ENCODE measurements at places on chromosomes 3 and 15.

DNA sequence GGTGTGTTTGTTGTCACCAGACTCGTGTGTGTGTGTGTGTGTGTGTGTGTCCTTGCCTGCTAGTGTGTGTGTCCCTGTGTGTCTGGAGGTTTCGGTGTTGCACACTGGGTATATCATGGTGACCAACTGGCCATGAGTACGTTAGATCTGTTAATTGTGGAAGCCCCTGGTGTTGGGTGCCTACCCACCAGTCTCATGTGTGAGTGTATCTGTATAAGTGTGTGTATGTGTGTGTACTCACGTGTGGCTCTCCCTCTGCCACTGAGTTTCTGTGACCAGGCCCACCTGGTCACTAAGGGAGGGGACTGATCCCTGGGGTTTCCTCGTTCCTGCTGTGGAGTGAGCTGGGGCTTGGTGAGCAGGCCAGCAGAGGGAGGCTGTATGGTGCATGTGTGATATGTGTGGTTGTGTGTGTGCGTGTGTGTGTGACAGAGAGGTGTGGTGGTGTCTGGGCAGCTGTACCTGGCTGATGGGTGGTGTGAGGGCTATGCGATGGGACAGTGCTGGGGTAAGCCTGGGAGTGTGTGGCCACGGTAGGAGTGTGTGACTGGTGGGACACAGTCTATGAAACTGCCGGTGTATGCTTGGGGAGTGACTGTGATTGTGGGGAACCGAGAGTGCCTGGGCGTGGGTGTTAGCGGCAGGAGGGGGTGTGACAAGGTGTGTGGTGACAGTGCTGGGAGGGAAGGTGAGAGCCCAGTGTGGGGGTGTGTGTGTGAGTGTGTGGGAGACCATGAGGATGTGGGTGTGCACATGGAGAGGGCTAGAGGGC, 1.8 kb downstream of the PRKCD start:
- DNase-seq: no peak

DNA sequence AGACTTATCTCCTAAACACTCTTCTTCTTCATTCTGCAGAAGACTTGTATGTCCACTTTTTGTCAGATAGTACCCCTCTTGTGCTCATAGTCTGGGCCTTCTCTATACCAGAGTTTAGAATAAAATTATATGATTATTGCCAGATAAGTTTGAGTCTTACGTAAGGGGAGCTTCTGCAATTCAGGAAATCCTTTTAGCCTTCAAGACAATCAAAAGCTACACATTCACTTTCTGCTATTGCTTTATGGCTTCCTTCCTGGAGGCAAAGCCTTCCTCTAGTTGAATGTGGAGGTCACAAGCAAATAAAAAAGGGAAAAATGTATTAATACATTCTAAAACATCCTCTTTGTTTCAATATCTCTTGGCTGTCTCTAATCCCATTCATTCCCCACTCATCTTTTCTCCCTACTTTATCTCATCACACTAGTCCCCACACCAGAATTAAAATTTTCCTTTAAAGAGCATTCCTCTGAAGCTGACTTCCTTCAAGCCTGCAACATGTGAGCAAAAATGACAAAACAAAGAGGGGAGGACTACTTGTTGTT, 186.8 kb downstream of the CPNE4 start:
- DNase-seq: no peak

- DNase-seq: no peak
Observed at GRCh38 chr3:68878322-68878721, 54.0 kb downstream of the TAFA4 start.

DNA sequence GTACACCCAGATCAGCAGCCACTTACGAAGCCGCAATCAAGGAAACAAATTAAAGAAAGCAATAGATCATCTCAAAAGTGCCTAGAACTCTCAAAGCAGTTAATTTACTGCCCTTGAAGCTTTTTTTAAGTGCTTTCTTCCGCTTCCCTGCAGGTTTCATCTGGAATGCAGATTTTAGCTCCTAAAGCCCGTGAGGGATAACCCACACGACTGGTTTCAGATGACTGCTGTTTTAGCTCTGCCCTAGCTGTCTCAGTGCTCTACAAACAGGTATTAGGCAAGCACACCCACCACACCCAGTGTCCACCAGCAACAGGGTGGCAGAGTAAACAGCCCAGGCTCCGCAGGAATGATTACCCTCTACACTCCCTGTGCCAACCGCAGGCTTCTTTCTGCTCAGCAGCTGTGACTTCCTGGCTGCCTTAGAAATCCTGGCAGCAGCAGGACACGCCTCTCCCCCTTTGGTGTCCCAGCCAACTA, 126.0 kb downstream of the FMN1 start:
- no peak for DNase-seq

GRCh38 chr15:91445695-91446228, 345.7 kb downstream of the SV2B start:
- no peak for DNase-seq

GRCh38 chr3:131174752-131175151, 148.1 kb downstream of the NEK11 start:
- no peak for DNase-seq

DNA sequence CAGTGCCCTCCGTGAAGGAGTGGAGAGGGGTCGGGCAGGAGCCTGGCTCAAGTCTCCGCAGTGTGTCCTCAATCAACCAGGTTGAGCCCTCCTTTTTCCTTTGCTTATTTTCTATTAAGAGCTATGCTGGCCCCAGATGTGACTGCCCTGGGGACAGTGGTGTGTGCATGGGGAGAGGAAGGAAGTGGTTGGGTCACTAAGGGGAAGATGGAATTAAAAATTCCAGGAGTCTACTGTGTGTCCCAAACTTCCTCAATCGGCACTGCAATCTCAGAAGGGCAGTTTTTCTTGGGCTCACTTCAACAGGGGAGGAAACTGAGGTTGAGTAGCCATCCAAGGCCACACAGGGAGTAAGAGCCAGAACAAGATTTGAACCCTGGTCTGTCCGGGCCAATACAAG, 13.7 kb upstream of the GRIP2 start:
- no peak for DNase-seq

GRCh38 chr3:11720917-11721411, 77.2 kb upstream of the VGLL4 start:
- DNase-seq: no peak

GRCh38 chr3:156323466-156323865, 203.1 kb downstream of the KCNAB1 start:
- DNase-seq: no peak

DNA sequence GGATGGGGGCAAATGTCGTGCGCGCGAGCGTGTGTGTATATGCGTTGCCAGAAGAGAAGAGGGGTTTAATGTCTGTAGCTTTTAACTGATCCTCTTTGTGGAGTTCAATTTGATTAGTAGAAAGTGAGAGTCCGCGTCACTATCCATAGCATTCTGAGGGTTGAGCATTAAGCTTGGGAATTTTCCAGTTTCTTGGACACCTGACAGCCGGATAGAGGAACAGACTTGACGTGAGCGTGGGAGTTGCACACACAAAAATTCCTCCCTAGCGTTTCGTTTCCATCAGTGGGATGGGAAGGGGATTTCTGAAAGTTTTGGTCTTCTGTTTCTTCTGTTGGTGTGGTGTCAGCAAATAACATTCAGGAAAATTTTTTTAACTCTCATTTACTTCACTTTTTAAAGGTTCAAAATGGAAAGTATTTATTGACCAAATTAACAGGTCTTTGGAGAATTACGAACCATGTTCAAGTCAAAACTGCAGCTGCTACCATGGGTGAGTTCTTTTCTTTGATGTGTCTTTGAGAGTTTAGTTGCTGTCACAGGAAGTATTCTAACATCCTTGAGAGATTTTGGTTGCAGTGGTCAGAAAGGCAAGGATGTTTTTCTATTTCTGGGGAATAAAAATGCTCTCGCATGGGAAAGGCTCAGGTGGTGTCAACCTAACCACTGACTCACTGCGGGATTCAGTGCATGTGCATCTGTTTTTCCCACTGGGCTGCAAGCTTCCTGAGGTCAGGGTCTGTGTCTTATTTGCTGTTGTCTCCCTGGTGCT, 841 bp downstream of the POGLUT1 start:
- DNase-seq: no peak

GRCh38 chr3:127041264-127041820, 58.4 kb downstream of the PLXNA1 start:
- no peak for DNase-seq

DNA sequence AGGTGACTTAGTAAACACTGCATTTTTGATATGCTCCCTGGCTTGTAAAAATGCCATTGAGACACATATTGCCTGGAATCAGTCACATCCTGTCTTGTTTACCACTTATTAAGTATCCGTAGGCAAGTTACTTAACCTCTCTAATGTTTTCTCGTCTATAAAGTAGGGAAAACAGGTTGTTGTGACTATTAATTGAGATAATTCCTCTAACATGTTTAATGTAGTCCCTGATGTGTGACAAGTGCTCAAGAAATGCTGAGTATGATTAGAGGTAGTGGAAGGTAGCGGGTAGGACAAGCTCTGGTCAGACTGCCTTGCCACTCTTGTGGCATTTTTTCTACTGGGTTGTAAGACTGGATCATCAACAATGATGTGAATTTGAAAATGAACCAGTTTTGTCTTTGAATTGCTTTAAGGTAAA, 54.1 kb downstream of the NFKBIZ start:
- DNase-seq: no peak

DNA sequence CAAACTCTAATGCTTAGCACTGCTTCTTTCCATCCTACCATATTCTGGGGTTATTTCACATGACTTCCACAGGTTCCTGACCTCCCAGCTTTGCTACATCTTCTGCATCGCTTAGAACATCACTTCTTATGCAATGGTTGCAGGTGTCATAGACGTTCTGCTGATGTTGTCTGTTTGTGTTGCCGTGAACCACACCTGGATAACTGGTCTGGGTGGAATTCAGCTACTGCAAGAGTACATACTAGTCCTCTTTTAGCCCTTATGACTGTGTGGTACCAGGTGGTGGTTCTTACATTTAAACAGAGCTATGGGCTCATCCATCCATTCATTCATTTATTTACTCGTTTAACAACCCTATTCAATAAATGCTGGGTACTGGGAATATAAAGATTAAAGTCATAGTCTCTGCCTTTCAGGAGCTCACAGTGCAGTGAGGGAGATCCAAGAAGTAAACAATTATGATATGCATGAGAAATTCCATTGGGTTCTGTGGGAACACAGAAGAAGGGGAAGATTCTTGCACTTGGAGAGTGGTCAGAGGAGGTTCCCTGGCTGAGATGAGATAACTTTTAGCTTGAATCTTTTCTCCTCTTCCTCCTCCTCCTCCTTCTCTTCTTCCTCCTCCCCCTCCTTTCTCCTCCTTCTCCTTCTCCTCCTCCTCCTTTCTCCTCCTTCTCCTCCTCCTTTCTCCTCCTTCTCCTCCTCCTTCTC, 30.8 kb downstream of the TMEM45A start:
- DNase-seq: no peak

DNA sequence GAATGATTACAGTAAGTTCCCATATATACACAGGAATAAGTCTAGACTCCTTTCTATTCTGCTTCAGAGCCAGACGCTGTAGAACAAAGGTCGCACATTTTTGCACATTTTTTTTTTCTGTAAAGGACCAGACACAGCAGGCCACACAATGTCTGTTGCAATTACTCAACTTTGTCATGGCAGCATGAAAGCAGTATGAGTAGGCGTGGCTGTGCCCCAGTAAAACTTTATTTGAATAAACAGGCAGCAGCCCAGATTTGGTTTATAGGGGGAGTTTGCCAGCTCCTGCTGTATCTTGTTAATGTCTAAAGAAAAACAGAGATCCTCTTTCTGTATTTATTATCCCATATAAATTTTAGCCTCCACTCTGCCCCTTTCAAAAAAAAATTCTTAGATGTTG, 708.3 kb downstream of the FHIT start:
- DNase-seq: no peak

DNA sequence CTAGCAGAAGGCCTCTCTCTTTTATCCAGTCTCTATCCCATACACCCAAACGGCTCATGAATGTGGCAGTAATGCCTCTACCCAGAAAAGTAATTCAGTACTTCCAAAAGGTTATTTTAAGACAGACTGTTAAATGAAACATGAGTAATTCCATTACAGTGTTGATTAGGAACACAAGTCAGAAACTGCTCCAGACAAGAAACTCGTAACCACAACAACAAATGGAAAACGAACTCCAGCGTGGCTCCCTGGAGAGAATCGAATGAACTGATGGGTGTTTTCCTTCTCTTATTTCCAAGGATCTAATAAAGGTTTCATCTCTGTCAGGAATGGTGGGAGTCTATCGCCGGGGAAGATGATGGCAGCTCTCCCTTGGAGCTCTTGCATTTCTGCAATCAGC, 228.4 kb downstream of the MAGI1 start:
- DNase-seq: no peak

DNA sequence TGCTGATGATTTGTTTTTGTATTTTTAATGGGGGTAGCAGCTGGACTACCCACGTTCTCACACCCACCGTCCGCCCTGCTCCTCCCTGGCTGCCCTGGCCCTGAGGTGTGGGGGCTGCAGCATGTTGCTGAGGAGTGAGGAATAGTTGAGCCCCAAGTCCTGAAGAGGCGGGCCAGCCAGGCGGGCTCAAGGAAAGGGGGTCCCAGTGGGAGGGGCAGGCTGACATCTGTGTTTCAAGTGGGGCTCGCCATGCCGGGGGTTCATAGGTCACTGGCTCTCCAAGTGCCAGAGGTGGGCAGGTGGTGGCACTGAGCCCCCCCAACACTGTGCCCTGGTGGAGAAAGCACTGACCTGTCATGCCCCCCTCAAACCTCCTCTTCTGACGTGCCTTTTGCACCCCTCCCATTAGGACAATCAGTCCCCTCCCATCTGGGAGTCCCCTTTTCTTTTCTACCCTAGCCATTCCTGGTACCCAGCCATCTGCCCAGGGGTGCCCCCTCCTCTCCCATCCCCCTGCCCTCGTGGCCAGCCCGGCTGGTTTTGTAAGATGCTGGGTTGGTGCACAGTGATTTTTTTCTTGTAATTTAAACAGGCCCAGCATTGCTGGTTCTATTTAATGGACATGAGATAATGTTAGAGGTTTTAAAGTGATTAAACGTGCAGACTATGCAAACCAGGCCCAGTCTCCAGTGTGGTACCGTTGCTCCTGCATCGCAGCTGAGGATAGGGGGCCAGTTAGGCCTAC, 1.4 kb upstream of the FES start:
- DNase-seq: no peak

DNA sequence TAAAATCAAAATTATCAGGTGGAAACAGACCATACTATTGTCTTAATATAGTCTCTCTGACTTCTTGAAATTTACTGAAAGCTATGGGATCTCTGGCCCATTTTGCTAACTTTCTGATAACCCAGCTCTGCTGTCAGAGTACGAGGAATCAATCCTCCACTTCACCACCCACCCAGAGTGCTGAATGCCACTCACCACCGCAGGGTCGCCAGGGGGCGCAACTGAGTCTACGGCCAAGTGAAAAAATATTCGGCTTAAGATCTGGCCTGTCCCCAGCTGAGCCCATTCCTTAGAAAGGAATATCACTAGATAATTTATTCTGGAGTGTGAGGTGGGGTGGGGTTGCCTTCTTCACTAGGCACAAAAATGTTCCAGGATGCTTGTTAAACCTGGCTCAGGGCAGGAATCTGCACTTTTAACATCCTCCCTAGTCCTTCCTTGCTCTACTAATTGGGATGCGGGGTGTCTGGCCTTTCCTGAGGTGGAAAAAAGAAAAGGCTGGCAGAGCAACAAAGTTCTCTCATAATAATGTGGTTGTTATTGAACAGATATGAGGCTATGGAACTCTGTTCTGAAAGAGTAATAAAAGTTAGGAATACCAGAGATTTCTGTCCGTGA, 520.6 kb downstream of the MFSD1 start:
- no peak for DNase-seq
